ENCODE measurements at places on chromosomes 12 and 14. TPM values are rescaled to one million over a fixed set of nuclear protein-coding genes. Genes with fewer than 3 reads are reported as not detected.

The RND1 gene
- total RNA-seq: 0.12 TPM

The NOP9 gene
- 29.0 TPM for total RNA-seq

The PLEKHG7 gene
- total RNA-seq: not detected

The SAV1 gene
- total RNA-seq: 24.7 TPM

The TGM1 gene
- total RNA-seq: 0.55 TPM

The FBRSL1 gene
- total RNA-seq: 2.1 TPM

The WNT1 gene
- total RNA-seq: not detected

The DHRS2 gene
- 0.22 TPM for total RNA-seq

The SIX6 gene
- total RNA-seq: not detected

The CLEC1B gene
- total RNA-seq: not detected

The RNASE4 gene
- 15.8 TPM for total RNA-seq
